ENCODE measurements at places on chromosomes 16 and 17.

- DNase-seq, result peak; percentile 39
Observed at GRCh38 chr17:81428121-81428515, 32.9 kb downstream of the BAHCC1 start.

DNA sequence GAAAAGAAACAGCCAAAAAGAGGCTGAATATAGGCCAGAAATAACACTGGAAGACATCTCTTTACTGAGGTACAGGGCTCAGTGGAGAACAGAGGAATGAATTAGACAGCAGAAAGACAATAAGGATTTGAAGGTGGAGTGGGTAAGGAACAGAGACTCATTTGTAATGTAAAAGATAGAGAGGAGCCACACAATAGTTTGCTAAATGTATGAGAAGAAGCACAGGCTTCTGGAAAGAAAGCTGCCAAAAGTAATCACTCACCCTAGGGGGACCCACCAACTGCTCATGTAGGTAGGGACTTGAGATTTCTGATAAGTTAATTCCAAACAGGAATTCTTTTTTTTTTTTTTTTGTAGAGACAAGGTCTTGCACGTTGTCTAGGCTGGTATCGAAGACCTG, 186.8 kb downstream of the AATF start:
- DNase-seq, result no peak

DNA sequence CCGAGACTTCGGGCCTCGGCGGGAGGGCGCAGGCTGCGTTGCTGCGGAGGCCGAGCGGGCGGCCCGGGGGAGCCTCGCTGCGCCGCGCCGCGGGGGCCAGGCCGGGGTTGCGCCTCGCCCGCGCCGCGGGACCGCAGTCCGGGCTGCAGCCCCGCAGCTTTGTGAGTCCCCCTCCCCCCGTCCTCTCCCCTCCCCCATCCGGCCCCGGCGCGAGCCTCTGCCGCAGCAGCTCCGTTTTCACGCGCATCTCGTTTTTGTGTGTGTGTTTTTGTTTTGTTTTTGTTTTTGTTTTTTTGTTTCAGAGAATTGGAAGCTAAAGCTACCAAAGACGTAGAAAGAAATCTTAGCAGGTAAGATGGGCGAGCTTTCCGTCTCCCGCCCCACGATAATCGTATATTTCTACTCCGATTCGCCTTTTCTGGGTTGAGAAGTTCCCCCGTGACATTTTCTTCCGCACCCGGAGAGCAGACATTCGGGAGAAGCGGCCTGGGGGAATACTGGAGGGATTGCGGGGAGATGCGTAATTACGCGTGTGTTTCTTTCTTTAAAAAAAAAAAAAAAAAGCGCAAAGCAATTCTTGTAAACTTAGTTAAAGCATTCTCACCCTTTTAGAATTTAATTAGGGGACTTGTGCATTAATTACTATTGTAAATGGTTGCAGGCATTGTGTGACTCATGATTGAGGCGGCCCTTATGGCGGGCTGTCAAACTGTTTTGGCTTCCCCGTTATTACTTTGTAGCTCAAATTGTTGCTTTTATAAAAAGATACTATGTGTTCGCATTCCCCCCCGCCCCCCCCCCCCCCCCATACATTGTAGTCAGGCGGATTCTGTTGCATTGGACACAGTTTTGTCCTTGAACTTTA, 732 bp downstream of the TNRC6A start:
- DNase-seq, result peak; percentile 22

GRCh38 chr16:14398014-14398717, 231.9 kb downstream of the PARN start:
- no peak for DNase-seq

All from HT-29 (cell line).